ENCODE measurements at places on chromosomes 1 and 21.

DNA sequence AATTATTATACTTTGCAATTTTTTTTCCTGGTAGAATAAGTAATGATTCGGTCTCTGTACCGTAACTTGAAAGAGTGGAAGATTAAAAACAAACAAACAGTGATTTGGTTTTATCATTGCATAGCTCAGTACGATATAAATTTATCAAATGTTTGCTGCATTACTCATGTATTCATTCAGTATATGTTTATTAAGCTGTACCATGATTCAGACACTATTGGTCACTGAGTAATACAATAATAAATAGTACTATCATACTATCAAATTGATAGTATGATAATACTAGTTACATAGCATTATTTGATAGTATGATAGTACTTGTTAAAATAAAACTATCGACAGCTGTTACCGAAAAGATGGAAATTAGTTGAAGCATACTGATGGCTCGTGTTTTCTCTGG, 12.1 kb downstream of the CENPF start:
- no peak for DNase-seq

DNA sequence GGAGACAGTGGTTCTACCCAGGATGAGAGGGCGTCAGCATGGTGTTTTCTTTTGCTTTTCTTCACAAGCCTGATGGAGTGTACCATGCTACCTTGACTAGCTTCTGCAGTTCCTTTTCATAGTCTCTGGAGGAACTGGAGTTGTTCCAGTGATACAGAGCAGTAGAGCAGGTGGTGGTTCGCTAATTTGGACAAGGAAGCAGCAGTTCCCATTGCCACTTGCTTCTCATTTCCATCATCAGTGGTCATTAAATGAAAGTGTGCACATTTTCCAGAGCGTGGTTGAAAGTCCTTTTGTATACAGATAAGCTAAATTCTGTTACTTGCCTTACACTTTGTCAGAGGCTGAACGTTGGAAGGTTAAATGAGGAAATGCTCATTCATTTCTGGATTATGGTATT, 182.3 kb downstream of the C1orf21 start:
- DNase-seq = no peak

GRCh38 chr1:24018611-24019580, 38.8 kb upstream of the SRSF10 start:
- peak; percentile 99 for DNase-seq

GRCh38 chr21:43635436-43635835, 23.9 kb downstream of the HSF2BP start:
- DNase-seq = no peak

- no peak for DNase-seq
Measured at GRCh38 chr1:20723159-20723536, 5.3 kb upstream of the KIF17 start.

- DNase-seq = no peak
Measured at GRCh38 chr1:181429462-181429861, 53.9 kb upstream of the CACNA1E start.

DNA sequence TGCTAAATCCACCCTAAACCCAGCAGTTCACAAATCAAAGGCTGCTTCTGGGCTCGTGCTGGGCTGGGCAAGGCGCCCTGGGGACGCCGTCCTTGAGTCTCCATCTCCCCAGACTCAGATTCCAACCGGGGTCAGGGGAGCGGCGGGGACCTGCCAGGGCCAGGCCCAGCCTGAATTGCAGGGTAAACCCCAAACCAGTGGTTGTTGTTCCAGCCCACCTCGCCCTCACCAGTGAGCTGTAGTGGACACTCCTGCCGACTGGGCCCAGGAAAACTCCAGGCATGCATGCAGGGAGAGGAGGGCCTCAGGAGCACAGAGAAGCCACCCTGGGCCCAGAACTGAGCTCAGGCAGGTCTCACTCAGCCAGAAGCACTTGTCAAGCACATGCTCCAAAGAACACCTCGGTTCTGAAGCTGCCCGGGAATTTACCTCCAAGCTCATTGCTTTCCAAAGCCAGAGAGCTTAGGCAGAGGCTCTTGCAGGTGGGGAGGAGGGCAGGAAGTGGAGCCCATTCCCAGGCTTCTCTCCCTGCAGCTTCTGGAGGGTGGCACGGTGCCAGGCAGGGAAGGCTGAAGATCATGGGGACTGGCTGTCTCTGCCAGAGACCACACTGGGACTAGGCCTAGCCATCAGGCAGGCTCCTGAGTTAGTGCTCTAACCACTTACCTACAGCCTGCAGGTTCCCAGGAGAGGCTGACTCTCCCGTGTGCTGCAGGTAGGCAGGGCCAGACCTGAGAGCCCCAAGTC, 437.0 kb downstream of the MATN1 start:
- DNase-seq = no peak

DNA sequence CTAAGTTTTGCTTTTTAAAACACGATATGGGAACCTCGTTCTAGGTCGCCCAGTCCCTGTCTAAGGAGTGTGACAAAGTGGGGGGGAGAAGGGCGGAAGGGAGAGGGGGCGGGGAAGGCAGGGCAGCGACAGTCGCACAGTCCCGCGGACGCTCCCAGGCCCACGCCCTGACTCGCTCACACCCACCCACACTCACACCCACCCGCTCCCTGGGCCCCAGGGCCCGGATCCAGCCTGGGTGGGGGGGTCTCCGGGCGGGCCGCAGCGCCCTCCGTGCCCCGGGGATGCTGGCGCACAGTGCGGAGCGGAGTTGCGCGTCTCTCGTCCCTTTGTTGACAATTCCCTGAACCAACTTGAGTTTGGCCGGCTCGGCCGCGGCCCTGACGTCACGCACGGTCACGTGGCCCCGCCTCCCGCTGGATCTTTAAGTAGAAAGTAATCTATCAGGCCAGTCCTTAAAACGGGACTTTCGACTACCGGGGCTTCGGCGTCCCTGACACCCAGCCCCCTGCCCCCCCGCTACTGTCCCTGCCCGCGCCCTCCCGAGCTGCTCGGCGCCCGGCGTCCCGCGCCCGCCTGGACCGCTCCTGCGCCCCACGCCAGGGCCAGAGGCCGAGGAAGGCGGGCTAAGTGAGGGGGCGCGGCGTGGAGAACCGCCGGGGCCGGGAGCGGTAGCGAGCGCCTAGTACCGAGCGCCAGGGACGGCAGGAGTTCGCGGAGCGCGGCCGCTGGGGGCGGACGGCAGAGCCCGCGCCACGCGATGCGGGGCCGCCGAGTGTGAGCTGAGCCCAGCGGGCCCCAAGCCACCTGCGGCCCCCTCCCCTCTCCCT, at the start of gene FOXD3:
TSS of gene FOXD3 (plus strand) at position 454 of the 830 bp plus-strand sequence. CDS start 492 bp downstream, outside the sequence.
- DNase-seq = no peak

DNA sequence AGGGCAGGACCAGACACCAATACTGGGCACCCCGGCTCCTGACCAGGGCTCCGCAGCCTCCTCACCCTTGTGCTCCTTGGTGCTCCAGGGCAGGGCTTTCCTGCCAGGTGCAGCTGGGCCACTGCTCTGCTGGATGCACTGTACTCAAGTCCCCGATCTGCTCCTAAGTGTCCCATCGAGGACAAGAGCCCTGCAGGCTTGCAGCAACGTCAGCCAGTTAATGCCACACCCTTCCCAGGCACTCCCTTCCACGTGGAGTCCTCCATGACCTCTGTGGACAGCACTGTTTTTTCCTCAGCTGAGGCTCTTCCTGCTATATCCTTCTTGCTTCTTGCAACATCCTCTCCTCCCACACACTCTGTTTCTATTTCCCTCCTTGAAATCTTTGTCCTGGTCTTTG, 94.0 kb upstream of the NGF start:
- no peak for DNase-seq
